ENCODE measurements at places on chromosomes 6 and 20.
A peak's percentile ranks its signal among the peaks of the same experiment; 100 is the strongest.

DNA sequence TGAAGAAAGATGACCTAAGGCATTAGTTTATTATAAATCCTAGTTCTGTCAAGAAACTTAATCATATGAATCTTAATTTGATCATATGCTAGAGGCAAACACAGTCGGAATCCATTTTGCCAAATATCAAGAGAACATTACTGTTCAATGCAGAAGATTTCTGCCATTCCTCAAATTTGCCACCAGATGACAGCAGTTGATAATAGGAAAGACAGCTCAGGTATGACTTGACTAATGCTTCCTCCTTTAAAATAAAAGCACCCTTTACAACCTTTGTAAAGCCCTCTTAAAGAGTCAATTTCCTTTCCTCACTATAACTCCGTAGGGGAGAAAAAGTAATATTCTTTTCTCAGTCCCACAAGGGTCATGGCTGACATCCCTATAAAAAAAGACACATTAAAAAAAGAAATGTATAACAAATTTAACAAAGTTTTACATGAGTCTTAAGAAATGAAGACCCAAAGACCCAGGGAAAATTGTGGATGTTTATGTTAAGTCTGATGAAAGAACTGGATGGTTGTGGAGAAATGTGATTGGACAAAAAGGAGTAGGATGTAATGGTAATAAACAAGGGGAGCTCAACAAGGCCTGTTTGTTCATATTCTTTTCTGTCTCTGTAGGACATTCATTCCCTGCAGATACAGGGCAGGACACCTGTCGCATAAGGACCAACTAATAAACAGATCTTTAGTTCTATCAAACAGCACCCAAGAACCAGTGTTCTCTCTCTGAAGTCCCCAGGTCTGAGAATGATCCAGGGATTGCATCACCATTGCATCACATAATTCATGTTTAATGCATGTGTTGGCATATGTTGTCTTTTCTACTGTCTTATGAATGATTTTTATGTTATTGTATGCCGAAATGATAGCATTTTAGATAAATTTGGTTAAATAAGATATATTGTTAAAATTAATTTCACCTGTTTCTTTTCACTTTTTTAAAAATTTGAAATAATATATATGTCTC, 23.0 kb upstream of the IL17A start:
- DNase-seq = peak; percentile 46

GRCh38 chr6:157983406-157984119, 1.9 kb downstream of the SYNJ2 start:
- DNase-seq = no peak

DNA sequence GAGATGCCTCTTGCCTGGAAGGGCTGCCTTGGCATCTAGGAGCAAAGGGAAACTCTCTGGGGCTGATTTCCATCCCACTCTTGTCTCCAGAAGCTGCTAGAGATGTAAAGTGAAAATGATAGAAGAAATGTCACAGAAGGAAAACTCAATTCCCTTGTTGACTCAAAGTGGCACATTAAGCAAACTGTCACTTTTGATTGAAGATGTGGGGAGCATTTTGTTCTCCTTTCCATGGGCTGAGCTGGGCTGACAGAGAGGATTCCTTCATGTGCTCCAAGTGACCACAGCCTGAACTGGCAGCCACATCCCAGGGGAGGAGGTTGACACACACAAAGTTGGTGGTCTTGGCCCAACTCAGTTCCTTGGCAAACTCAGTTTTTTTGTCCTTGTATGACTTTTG, 9.8 kb downstream of the GPR31 start:
- no peak for DNase-seq

DNA sequence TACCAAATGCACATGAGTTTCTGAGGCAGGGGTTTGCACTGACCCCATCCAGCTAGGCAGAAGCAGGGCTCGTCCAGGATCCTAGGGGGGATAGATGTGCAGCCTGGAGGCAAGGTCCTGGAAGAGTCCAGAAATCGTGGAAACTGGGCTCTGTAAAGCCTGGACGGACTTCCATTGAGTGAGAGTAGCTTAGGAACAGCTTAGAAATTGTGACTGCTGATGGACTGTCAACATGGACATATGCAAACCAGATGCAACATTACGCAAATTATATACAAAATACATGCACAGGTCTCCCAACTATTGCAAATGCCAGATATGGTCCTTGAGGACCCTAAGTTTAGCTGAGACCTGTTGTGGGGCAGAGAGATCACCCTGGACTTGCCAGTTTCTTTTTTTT, 4.8 kb upstream of the EMILIN3 start:
- no peak for DNase-seq

DNA sequence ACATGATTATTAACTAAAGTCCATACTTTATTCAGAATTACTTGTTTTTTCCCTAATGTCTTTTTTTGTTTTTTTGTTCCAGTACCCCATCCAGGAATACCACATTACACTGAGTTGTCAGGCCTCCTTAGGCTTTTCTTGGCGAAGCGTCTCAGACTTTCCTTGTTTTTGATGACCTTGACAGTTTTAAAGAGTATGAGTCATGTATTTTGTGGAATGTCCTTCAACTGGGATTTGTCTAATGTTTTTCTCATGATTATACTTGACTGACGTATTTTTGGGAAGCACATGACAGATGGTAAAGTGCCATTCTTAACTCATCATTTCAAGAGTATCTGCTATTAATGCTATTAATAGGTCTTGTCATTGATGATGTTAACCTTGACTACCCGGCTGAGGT, 23.6 kb downstream of the ENPP1 start:
- DNase-seq = no peak

- no peak for DNase-seq
Measured at GRCh38 chr6:7912736-7913517, 2.3 kb upstream of the TXNDC5 start.

- peak; percentile 21 for DNase-seq
Measured at GRCh38 chr6:217048-217659, 75.1 kb upstream of the DUSP22 start.

- no peak for DNase-seq
Measured at GRCh38 chr6:47438481-47439347, 38.9 kb upstream of the CD2AP start.

- no peak for DNase-seq
Measured at GRCh38 chr6:21033084-21033483, 498.8 kb downstream of the CDKAL1 start.

DNA sequence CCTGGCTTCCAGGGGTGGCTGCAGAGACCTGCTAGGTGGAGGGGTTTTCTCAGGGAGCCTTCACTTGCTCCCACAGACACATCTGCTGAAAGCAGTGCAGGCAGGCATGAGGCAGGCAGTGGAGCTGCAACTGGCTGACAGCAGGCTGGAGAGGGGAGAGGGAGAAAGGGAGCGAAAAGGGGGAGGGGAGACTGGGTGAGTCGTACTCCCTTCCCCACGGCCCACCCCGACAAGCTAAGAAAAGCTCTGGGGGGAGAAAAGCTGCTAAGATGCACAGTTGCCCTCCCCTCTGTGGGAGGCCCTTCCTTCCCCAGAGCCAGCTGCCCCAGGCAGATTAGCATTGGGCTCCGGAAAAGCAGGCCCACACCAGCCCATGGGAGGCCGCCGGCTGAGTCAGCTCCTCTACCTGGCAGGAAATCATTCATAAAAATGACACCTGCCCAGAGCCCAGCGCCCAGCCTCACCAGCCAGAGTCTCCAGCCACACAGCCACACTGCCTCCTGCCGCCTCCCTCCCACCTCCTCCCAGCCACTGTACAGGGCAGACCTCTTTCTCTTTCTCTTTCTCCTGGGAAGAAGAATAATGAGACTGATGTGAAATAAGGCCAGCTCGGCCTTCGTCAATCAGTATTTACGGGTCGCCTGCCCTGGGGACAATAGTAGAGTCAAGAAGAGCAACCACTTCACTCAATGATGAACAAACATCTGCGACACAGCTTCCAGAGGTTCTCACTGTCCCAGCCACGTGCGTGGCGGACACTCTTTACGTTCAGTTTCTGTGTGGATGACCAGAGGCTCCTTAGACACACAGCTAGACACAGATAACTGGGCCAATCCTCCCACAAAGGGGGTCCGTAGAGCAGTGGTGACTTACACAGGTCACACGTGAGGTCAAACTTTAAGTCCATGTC, 7.7 kb upstream of the C20orf203 start:
- DNase-seq = no peak

DNA sequence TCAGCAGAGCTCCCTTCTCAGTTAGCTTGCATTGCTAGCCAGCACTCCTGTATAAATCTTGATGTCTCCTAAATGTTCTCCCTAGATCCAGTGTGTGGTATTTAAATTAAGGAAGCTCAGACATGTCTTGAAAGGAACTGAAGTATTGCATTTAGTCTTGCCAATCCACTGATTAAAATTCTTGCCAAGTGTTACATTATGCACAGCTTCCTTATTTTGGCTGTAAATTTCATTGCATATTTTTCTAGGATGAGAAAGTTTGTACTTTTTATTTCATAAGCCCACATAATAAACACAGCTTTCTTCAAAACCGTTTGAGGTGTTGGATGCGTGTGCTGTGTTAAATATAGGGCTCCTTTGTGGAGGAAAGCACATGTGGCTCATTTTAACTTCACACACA, 329.8 kb upstream of the FLRT3 start:
- no peak for DNase-seq

- no peak for DNase-seq
Measured at GRCh38 chr6:15256538-15257271, 10.8 kb downstream of the JARID2 start.

- peak; percentile 31 for DNase-seq
Measured at GRCh38 chr20:2524709-2525506, 11.5 kb upstream of the TMC2 start.

DNA sequence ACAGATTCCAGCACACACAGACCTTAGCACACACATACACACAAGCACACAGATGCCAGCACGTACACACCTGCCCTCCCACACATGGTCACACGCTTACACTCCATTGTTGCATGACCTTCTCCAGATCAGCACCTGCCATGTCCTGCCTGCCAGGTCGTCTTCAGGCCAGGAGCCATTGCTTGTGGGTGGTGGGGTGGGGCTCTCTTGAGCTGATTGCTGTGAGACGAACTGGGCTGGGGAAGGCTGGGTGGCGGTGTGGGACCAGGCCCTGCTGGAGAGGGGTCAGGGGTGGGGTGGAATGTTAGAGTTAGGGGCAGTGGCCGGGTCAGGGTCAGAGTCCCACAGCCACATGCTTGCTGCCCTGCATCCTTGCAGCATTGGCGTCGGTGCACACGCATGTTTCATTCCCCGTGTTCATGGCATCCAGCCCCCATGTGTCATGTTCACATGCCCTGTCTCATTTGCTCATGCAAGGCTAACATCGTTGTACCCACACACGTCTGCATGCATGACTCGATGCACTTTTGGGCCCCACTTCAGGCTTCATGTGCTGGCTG, 6.5 kb upstream of the NPBWR2 start:
- no peak for DNase-seq

GRCh38 chr6:79250559-79250958, 16.1 kb upstream of the HMGN3 start:
- no peak for DNase-seq

- peak; percentile 77 for DNase-seq
Measured at GRCh38 chr20:46117704-46118467, at the start of gene CD40. Gene CD40, plus strand, starts transcription at chr20:46118314. Its CDS starts 30 bp downstream, at chr20:46118344.

DNA sequence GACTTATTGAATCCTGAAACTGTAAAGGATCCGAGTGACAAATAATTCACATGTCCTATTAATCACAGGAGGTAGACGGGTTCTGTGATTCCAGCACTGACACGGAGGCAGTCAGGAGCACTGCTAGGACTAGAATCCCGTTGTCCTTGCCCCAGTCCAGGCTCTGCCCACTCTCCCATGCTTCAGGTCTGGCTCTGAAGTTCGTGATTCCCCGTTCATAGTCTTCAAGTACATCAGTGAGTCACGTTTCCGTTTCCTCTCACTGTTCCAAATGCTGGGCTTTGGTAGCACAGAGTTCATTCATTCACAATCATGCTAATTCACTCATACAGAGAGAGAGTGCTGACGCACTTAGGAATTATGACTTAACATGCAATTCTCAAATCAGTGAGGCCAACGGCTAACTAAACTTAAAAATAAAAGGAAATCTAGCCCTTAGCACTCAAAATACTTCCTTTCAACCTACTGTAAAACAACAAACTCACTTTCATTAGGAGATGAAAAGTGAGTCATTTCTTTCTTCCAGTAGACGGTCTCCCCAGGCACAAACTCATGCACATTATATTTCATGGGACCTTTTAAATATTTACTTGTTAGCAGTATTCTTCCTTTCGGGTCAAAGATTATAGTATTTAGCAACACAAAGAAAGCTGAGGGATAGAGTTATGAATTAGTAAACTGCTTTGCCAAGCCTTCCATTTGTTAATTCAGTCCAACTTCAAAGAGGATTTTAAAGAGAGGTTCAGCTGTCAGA, 94.0 kb upstream of the NHSL1 start:
- DNase-seq = peak; percentile 41

DNA sequence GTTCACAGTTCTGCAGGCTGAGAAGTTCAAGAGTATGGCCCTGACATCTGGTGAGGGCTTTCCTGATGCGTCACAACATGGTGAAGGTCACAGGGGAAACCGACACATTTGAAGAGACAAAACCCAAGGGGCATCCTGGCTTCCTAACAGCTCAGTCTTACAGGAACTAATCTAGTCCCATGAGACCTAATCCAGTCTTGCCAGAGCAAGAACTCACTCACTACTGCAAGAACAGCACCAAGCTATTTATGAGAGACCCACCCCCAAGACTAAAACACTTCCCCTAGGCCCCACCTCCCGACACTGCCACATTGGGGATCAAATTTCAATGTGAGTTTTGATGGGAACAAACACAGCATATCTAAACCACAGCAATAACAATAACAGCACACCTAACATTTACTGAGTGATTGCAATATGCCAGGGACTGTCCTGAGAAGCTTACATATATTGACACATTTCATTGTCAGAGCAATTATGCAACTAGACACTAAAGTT, 46.6 kb downstream of the TPBG start:
- no peak for DNase-seq

GRCh38 chr20:63470410-63470809, 2.0 kb downstream of the KCNQ2 start:
- DNase-seq = no peak

- no peak for DNase-seq
Measured at GRCh38 chr6:37177077-37177934, 7.4 kb downstream of the PIM1 start.

GRCh38 chr20:41300383-41300782, 17.1 kb downstream of the ZHX3 start:
- DNase-seq = no peak

GRCh38 chr6:25472306-25472705, 179.7 kb upstream of the SCGN start:
- no peak for DNase-seq

DNA sequence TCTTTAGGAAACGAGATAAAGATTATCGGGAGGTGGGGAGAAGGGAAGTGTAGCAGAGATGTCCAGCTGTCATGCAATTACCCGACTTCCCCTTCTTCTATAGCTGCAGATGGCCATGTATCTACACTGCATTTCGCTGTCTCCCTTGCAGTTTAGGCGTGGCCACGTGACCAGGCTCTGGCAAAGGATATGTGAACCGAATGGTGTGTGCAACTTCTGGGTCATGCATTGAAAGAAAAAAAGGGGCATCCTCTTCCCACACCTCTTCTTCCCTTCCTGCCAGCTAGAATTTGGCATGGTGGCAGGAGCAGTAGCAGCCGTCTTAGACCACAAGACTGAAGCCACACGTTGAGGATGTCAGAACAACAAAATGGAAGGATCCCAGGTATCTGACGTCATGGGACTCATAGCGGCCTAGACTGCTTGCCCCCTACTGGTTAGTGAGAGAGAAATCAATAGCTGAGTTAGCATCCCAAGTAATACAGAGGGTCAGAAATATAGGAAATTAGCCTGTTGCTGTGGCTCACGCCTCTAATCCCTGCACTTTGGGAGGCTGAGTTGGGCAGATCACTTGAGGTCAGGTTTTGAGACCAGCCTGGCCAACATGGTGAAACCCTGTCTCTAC, 32.8 kb downstream of the TCF15 start:
- no peak for DNase-seq

Data from CD4-positive, alpha-beta T cell treated with Interleukin-12 subunit alpha and Interleukin-12 subunit beta, for 1 hour (primary cell).